ENCODE measurements at places on chromosomes 12 and 14.

DNA sequence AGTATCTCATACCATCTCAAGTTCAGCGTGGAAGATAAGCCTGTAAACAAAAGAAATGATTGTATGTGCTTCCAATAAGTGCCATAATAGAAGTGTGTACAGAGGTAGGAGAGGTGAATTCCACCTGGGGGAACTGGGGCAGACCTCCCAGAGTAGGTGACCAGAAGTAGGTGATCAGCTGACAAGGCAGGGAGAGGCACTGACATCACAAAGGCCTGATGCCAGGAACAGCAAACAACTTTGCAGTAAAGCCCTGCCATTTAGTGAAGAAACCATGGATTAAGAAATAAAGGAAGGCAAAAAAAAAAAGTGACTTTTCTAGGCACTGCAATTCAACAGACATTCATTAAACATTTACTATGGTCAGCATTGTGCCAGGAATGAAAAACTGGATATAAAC is 31.1 kb downstream of the NR1H4 start:
- no peak for DNase-seq

DNA sequence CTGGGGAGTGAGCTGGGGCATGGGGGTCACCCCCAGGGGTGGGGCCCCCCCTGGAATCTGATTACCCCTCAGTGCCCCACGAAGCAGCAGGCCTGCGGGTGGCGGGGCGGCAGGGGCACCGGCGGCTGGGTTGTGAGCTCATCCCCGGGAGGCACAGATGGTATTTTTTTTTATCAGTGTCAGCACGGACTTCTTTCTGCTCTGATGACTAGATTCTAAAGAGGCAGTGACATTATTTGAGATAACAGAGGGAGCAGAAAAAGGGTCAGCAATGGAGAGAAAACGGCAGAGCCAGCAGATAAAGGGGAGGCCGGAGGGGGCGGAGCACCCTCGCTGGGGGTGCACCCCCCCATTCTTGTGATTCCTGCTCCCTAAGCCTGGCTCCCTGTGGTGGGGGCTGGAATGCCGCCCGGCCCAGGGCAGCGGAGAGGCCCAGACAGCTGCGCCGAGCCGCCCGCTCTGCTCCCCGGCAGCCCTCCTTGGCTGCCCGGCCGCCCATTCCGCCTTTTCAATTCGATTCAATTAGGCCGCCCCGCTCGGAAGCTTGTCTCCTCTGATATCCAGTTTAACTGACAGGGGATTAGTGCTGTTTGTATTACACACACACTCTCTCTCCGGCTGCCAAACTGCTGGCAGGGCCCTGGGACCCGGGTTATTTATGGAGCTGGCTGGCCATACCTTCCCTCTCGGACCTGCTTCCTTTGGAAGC is 32.9 kb downstream of the MVK start:
- DNase-seq, result no peak

GRCh38 chr12:79217306-79217705 is 352.7 kb downstream of the SYT1 start:
- DNase-seq, result no peak

DNA sequence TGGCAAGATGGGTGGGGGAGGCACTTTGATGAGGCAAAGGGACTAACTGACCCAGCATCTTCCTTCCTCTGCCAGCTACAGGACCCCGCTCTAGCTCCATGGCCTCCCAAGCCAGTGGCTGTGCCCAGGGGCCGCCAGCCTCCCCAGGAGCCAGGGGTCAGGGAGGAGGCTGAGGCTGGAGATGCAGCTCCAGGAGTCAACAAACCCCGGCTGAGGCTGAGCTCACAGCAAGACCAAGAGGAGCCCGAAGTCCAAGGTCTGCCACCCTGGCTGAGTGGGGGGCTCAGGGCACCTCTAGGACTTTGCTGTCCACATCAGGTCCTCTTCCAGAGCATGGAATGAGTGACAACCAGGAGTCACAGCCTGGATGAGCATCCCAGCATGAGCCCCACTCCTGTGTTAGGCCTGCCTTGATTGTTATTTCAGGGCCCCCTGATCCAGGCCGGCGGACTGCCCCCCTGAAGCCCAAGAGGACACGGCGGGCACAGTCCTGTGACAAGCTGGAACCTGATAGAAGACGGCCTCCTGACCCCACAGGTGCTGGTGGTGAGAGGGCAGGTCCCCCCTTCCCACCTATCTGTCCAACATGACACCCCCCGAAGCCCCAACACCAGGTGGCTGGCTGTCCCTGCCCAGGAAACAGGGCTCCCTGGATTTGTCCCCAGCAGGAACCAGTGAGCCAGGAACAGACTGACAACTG is 2.5 kb upstream of the CPNE6 start:
- DNase-seq, result no peak

- DNase-seq, result no peak
Observed at GRCh38 chr14:55581342-55581771, 1.4 kb downstream of the KTN1 start.

DNA sequence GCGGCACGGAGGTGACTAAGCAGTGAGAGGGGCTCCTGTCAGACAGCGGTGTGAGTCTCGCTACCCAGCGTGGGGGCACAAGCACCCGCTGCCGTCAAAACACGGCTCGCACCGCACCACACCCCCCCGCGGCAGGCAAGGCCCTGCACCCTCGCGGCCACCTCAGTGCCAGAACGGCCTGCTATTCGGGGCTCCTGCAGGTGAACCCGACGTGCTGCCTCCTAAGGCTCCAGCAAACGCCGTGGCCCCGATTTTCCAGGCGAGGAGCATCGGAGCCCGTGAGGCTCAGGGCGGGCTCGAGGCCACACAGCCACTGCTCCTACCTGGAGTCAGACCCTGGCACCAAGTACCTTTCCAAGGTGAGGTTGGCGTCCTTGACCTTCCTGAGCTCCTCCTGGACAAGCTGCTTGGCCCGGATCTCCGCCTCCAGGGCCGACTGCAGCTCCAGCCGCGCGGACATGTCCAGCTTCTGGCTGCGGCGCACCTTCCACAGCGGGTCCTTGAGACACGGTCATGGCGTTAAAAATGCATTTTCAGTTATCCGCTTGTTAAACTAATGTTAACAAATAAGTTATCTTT is 41.8 kb downstream of the AMN start:
- no peak for DNase-seq

DNA sequence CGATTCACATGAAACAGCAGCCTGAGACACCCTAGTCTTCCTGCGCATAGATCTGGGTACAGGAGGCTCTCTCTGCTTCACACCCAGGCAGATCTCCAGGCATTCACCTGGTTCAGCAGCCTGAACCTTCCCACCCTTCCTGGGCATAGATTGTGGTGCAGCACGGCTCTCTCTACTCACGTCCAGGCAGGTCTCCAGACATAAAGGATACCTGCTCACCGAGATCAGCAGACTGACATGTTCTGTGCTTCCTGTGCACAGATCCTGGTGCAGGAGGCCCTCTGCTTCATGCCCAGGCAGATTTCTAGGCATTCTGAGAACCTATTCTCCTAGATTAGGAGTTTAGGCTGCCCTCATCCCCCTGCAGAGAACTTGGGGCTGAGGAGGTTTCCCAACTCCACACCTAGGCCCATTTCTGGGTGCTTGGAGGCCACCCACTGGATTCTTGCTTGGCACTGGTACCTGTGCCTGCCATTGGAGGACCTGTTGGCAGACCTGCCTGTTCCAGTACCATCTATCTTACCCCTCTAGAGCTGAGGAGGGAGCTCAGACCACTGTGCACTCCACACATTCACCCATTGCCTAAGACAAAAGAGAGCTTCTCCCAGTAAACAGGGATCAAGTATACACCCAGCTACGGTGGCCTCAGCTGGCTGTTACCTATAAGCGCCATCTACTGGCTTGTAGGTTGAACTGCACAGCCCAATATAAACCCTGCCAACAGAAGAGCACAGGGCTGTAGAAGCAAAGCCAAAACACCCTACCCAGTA is 28.0 kb upstream of the GARIN6 start:
- no peak for DNase-seq

GRCh38 chr12:89082370-89082753 is 269.9 kb downstream of the DUSP6 start:
- DNase-seq, result no peak

DNA sequence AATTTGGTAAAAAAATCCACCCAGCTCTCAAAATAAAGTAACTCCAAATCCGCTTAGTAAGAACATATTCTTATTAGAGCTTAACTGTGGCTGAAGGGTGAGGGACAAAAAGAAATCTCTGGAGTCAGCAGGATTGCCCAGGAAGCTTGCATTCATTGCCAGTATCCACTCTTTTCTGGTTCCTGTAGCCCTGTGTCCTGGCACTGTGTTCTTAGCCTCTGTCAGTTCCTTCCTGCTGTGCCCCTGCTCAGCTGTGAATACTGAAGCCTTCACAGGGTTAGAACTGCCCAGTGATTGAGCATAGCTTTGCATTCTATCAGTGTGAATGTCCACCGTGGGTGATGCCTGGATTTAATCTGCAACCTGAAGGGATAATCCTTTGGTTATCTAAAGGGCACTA is 266.9 kb upstream of the PELI2 start:
- no peak for DNase-seq

- no peak for DNase-seq
Observed at GRCh38 chr14:32818581-32818980, 120.1 kb upstream of the NPAS3 start.

- no peak for DNase-seq
Observed at GRCh38 chr14:64580467-64580866, 30.7 kb downstream of the PPP1R36 start.

- no peak for DNase-seq
Observed at GRCh38 chr14:91008759-91009409, 51.6 kb downstream of the RPS6KA5 start.

- peak; percentile 26 for DNase-seq
Observed at GRCh38 chr14:69093631-69094421, 59.1 kb downstream of the DCAF5 start.

- DNase-seq, result no peak
Observed at GRCh38 chr12:15541996-15542631, 219.8 kb downstream of the PTPRO start.

DNA sequence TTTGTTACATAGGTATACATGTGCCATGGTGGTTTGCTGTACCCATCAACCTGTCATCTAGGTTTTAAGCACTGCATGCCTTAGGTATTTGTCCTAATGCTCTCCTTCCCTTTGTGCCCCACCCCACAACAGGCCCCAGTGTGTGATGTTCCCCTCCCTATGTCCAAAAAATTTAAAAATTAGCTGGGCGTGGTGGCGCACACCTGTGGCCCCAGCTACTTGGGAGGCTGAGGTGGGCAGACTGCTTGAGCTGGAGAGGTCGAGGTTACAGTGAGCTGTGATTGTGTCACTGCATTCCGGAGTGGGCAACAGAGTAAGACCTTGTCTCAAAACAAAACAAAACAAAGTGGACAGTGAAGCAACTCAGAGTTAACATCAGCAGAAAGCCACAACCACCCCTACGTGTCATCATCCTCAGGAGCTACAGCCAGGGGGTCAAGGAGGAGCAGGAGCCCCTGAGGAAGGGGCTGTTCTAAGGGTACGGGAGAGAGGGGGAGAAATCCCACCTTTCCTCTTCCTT is 36.8 kb upstream of the SGPP1 start:
- no peak for DNase-seq

DNA sequence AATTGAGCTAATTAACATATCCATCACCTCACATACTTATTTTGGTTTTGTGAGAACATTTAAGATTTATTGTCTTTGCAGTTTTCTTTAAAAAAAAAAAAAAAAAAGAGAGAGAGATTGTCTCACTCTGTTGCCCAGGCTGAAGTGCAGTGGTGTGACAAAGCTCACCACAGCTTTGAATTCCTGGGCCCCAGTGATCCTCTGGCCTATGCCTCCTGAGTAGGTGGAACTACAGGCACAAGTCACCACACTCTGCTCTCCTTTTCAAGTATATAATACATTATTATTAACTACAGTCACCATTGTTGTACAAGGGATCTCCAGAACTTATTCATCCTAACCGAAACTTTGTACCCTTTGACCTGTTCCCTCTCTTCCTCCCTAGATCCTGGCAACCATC is 64.0 kb downstream of the NUMB start:
- no peak for DNase-seq

DNA sequence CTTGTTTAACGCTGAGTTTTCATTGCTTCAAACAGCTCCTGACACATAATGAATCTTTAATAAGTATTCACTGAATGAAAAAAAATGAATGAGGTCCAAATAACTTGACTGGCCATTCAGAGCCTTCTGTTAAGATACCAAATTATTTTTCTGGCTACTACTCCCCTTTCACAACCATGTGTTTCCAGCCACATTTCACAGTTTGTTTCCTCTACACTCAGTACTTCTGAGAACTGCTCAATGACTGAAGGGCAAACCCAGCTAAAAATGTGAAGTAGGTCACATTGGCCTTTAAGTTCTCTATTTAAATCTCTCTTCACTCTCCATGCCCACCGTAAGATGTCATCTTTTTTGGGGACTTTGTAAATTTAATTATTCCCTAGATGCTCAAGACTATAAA is 78.4 kb upstream of the KRR1 start:
- DNase-seq, result no peak

GRCh38 chr14:50657753-50658152 is 10.4 kb downstream of the SAV1 start:
- DNase-seq, result no peak

DNA sequence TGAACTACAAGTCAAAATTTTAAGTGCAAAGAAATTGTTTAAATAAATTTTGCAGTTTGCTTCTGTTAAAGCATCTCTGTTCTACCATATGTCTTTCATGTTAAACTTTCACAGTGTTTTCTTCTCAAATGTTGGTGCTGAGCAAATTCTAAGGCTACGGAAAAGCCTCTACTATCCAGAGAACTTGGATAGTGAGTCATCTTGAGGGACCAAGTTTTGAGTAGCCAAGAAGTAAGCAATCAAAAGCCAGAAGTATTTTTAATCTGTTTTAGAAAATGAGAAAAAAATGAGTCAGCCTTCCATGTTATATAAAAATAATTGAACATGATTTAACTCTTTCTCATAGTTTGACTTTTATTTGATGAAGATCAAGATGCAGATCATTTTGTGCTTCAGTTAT is 3.3 kb downstream of the BRMS1L start:
- no peak for DNase-seq

DNA sequence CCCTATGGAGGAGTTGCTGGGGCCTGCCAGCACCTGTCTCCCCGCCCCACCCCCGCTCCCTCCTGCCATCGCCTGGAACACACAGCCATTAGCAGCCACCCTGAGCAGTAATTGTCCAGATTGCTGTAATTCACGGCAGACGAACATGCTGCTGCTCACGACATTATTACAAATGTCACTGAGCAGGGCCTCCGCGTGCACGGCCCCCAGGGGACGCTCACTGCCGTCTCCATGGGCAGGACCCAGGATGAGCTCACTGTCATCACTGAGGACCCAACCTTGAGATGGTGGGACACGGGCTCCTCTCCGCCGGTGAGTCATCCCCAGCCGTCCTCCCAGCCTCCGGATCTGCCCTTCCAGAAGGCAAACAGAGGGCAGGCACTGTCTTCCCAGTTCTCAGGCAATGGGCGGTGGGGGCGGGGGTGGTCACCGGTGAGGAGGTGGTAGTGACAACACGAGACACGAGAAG is 100.4 kb downstream of the RFLNA start:
- DNase-seq, result no peak

GRCh38 chr12:82593901-82594396 is 92.8 kb upstream of the TMTC2 start:
- no peak for DNase-seq

- DNase-seq, result peak; percentile 3
Observed at GRCh38 chr14:34875031-34875922, at the start of gene BAZ1A. Gene BAZ1A, minus strand, starts transcription at chr14:34875360. Its CDS starts 756 bp downstream, at chr14:34874604.

- no peak for DNase-seq
Observed at GRCh38 chr14:75214558-75214957, 38.1 kb upstream of the TMED10 start.

- no peak for DNase-seq
Observed at GRCh38 chr12:77488041-77488620, 342.6 kb upstream of the NAV3 start.

GRCh38 chr14:67268426-67269150 is 27.4 kb downstream of the PALS1 start:
- no peak for DNase-seq

GRCh38 chr14:52131640-52132320 is 62.9 kb upstream of the NID2 start:
- peak; percentile 75 for DNase-seq

GRCh38 chr14:59245809-59246295 is 57.4 kb downstream of the DAAM1 start:
- DNase-seq, result no peak

Data from nucleus accumbens (tissue), 56 donors.